ENCODE measurements at places on chromosomes 4 and X. TPM values are rescaled to one million over a fixed set of nuclear protein-coding genes. Genes with fewer than 3 reads are reported as not detected.

CT45A10 gene
- total RNA-seq, result not detected

PASD1 gene
- total RNA-seq, result not detected

HMGN5 gene
- 4.2 TPM for total RNA-seq

RS1 gene
- total RNA-seq, result not detected

ZNF182 gene
- 3.4 TPM for total RNA-seq

AMTN gene
- total RNA-seq, result not detected

PPP2R3B gene
- 10.8 TPM for total RNA-seq

SMC1A gene
- total RNA-seq, result 53.8 TPM

UGT2B17 gene
- total RNA-seq, result 769 TPM

SERTM2 gene
- 0.20 TPM for total RNA-seq

FAM9B gene
- not detected for total RNA-seq

FGFBP1 gene
- 39.8 TPM for total RNA-seq

WDR17 gene
- 1.1 TPM for total RNA-seq

RHOH gene
- 4.2 TPM for total RNA-seq

ADGRL3 gene
- 5.2 TPM for total RNA-seq

- no peak for DNase-seq
Observed at GRCh38 chr4:170124406-170124805, 34.6 kb upstream of the AADAT start.

DNA sequence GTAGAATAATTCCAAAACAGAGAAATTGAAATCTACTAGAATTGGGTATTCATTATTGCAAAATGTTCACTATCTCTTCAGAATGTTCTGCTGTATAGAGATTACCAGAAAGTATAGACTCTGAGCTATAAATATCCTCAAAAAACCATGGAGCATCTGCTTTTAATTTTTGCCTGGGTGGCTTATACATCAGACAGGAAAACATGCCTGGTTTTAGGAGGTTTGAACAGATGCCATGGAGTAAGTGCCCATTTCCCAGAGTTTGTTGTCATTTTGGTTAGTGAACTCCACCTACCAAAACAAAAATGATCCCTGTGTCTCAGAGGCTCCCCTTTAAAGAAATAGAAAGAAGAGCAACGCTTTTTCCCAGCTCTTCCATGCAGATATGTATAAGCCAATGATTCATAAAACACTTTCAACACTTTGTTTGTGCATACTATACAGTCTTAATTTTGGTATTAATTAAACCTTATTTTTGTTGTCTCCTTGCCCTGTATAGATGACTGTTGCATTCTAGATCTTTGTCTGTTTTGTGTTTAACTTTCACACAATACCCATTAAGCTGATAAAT lies 68.7 kb downstream of the MEPE start:
- no peak for DNase-seq

DNA sequence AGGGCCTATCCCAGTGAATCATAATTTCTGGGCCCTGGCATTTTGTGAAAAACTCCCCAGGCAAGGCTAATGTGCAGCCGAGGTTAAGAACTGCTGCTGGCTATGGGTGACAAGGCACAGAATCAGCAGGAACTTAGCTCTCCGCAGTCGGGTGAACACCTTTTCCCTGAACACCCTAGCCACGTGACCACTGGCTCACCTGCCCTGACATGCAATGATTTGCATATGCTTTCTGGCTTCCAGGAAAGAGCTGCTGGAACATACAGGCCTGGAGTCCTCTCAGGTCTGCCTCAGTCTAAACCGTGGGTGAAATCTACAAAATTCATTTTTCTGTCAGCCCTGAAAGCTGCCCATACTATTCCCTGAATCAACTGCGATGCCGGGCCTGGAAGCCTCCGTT lies 56.6 kb downstream of the ZNF827 start:
- peak; percentile 75 for DNase-seq

DNA sequence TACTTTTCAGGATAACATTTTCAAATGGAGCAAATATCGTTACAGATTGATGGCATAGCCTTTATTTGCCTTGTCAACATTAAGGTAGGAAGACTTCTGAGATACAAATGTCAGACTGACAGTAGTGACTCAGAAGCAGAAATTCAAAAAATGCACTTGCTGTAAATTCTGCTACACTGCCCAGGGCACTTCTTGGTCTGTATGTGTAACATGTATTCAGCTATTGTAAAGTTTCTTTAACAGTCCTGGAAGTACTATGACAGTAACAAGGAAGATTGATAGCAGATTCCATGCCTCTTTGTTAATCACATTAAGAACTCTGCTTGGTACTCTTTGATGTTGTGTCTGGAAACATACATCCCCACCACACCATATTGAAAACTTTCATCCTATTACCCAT lies 69.6 kb upstream of the PCDH18 start:
- DNase-seq, result no peak

DNA sequence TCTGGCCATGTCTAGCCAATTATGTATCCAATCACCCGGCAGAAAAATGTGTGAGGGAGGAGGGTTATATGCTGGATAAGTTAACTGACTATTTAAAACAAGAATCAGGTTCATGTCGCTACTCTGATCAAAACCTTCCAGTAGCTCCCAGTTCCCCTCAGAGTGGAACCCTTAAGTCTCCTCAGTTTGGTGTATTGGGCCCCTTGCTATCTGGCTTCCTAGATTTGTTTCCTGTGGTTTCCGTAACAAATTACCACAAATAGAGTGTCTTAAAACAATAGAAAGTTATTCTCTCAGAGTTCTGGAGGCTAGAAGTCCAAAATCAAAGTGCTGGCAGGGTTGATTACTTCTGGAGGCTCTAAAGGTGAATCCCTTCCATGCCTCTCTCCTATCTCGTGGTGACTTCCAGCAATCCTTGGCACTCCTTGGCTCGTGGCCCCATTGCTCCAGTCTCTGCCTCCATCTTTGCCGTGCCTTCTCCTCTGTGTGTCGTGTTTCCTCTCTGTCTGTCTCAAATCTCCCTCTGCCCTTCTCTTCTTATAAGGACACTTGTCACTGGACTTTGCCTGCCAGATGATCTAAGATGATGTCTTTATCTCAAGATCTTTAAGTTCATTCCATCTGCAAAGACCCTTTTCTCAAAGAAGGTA lies 10.5 kb upstream of the ENPP6 start:
- DNase-seq, result no peak

- DNase-seq, result no peak
Observed at GRCh38 chr4:144181391-144181790, 40.9 kb upstream of the GYPA start.

DNA sequence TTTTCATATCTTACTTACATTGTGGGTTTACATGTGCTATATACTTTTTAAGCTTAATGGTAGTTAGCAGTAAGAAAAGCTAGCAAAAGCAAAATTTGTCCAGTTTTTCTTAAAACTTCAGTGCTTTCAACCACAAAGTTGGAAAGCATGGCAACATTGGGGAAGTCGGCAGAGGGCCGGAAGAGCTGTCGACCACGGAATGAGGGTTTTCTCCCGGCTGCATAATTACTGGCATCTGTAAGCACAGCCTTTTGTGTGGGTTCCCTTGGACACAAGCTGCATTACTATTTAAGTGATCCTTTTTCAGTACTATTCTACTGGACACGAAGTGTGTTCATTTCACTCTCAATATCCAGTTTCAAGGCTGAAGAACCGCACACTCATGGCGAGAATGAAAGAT lies 560.4 kb downstream of the ANKRD50 start:
- no peak for DNase-seq

GRCh38 chrX:18016941-18017340 lies 155.8 kb upstream of the RAI2 start:
- DNase-seq, result no peak

- no peak for DNase-seq
Observed at GRCh38 chr4:20430259-20430941, 178.7 kb downstream of the SLIT2 start.

GRCh38 chr4:987624-988513 lies 1.0 kb downstream of the IDUA start:
- DNase-seq, result no peak

DNA sequence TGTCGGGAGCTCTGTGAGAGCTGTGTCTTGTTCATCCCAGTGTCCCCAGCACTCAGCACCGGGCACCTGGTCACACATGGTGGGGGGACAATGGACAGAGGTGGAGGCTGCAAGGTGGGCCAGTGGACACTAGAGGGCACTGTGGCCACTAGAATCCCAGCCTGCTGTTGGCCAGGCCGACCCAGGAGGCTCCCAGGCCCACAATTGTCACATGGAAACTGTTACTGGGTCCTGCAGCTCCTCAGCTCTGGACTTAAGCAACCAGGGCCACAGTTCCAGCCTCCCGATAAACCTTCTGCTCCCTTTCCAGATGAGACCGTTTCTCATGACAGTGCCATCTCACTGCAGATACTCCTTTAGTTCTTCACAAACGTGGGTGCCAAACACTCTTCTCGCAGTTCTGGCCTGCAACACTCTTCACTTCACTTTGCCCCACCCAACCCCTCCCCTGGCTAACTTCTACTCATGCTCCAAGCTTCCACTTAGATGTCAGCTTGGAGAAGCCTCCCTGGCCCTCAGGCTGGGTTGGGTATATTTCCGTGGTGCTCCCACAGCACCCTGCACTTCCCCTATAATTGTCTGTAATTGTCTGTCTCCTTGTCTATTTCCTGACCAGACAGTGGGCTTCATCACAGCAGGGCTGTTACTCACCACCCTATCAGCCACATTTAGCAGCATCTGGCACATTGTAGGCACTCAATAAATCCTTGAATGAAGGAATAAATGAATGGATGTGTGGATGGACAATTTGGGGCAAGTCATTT lies 3.5 kb upstream of the IQSEC2 start:
- peak; percentile 70 for DNase-seq

DNA sequence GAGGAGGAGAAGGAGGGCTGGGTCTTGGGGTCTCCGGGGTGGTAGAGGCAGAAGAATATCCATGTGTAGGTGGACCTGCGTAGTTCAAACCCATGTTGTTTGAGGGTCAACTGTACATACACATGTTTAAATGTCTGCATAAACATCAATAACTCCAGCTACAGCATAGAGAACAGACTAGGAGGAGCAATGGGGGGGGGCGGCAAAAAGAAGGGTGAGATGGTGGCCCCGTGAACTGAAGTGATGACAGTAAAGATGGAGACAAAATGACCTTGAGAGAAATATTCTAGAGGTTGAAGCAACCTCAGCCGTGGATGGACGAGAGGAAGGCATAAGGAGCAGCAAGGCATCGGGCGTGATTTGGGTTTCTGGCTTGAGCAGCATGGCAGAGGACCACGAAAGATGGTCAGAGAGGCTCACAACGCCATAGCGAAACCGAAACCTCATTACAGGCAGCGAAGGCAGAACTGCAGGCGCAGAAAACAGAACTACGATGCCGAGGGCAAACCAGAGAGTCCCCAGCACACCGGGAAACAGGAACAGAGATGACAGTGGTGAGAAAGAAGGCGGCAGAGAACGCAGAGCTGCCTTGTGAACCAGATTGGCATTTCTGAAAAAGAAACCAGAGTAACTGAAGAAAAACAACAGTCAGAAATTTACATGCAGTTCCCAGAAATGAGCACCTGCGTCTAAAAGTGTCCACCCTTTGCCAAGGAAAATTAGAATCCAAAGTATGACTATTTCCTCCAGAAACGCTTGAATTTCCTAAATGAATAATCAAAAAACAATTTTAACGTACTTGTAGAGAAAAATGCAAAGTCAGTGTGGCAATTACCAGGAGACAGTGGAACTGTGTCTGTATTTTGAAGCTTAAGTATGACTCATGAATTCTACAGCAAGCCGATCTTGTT lies 50.3 kb upstream of the ENPP6 start:
- DNase-seq, result peak; percentile 72

- DNase-seq, result no peak
Observed at GRCh38 chrX:3169421-3169820, 128.2 kb downstream of the ARSF start.

DNA sequence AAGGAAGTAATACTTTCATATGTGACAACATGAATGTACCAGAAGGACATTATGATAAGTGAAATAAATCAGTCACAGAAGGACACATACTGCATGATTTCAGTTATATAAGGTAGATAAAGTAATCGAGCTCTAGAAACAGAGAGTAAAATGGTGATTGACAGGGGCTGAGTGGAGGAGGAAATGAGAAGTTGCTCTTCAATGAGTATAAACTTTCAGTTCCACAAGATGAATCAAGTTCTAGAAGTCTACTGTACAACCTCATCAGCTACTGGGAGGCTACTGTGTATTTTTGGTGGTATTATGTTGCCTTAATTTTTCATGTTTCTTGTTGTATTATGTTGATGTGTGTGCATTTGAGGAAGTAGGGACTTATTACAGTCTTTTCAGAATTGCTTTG lies 270.9 kb upstream of the GRIA3 start:
- no peak for DNase-seq

DNA sequence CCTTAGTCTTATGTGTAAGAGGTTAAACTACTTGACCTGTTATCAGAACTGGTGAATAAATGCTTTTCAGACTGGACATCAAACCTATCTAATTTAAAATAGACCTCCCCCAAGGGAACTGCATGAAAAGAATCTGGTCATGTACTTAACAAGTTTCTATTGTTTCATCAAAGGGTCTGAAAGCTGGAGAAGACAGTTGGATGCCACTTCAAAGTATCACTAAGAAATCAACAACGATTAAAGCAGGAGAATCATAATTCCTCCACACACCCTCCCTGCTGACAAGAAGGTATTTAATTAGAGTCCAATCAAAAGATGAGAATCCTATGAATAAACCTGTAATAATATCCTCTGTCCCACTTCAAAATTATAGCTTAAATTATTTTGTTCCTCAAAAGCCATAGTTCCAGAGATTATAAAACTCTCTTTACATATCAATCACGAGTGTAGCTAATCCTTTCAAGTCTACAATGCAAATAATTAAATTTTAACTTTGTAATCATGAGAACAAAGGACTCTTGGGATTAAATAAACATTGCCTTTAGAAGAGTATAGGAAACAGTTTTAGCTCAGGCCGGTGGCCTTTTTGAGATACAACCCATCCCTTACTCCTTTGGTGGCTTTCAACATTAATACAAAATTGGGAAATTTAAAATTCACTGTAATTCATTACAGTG lies 35.1 kb downstream of the TSPAN5 start:
- no peak for DNase-seq

DNA sequence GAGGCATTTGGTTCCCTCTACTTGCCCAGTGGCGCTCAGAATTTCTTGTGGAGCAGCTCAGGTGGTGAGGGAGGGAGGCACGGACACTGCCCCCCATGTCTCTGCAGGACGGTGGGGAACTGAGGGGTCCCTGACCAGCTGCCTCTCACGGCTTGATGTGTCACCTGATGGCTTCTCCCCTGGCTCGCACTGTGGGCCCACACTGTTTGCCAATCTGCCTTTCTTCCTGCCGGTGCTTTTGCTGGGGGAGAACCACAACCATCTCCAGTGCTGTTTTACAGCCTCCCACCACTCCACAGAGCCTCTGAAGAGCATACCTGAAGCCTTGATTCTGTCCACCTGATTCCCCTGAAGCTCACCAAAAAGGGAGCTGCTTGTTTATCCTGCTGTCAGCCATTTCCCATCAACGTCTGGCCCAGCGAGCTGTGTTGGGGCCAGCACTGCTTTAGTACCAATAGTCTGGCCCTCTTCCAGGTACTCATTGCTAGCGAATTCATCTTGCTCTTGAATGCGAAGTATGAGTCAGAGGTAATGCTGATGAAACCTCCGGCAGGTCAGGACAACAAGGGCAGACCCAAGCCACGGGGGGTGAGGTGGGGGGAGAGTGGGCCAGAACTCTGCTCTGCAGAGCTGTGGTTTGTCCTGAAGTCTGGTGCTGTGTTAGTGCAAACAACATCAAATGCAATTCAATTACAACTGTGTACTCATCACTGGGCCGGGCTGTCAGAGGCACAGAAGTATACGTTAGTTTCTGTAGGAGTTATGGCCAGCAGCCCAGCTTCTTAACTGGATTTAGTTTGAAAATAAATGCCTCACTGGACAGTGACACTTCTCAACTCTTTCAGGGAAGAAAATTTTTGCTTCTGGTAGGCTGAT lies 208.3 kb upstream of the JADE1 start:
- DNase-seq, result peak; percentile 17

- DNase-seq, result no peak
Observed at GRCh38 chr4:133921280-133922195, 280.1 kb downstream of the PABPC4L start.
